ENCODE measurements at places on chromosomes 3 and 15. TPM values are rescaled to one million over a fixed set of nuclear protein-coding genes. Genes with fewer than 3 reads are reported as not detected.

LRRC57 gene
- polyA plus RNA-seq = 7.9 TPM

PLSCR2 gene
- not detected for polyA plus RNA-seq

ROPN1B gene
- not detected for polyA plus RNA-seq

RBP2 gene
- 0.13 TPM for polyA plus RNA-seq

- no peak for DNase-seq
Observed at GRCh38 chr3:115982629-115983028, 359.3 kb downstream of the GAP43 start.

DNA sequence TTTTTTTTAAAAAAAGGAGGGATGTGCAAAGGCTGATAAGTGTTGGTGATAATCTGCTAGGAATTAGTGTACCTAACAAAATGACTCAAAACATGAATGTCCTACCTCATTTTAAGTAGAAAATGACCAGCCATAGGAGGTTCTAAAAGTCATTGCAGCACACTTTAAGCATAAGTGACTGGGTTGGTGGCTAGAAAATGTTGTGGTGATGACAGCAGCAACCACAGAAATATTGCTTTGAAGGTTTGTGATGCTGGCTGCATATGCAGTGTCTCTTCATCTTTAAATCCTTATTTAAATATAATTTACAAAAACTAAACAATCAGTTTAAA lies 55.2 kb downstream of the CMSS1 start:
- DNase-seq = no peak

HHLA2 gene
- polyA plus RNA-seq = 0.12 TPM

- no peak for DNase-seq
Observed at GRCh38 chr3:65401359-65402305, 637.1 kb downstream of the MAGI1 start.

FAM107A gene
- polyA plus RNA-seq = 14.0 TPM

DNA sequence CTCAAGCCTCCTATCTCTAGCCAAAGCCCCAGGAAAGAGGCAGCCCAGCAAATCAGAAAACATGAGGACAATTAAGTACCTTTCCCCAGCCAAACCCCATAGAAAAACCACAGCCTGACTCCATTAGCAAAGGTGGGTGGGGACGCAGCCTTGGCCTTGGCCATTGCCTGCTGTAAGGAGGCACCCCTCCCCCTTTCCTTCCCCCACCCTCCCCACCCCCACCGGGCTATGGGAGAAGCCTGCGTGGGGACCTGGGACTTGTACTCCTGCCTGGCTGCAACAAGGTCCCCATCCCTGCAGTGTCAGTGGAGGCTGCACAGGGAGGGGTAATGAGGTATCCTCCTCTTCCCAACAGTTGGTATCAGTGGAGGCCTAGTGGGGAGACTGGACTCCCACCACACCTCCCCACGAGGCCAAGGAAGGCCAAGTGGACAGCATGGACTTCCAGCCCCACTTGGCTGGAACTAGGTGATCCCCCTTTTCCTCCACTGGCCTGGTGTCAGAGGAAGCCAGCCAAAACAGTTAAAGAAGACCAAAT lies 20.5 kb downstream of the PRR23E start:
- DNase-seq = no peak

- DNase-seq = no peak
Observed at GRCh38 chr3:70982284-70982683, 601.2 kb downstream of the FOXP1 start.

SLC27A2 gene
- 0.10 TPM for polyA plus RNA-seq

IL20RB gene
- polyA plus RNA-seq = 0.39 TPM

DNA sequence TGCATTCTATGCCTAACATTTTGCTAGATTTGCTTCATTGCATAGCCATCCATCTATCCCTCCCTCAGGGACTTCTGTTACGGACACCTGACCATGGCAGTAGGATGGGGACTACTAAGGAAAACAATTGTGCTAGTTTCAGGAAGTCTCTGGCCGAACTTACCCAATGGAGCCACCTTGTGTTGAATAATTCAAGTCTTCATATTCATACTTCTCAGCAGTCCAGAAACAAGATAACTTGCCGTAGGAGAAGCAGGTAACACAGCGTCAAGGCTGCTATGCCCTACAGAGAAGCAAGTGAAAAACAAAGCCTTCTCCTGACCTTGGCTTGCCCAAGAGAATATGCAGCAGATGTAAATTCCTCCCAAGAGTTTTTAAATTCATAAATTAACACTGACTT lies 685.3 kb downstream of the GRM7 start:
- no peak for DNase-seq

SPTBN5 gene
- 0.28 TPM for polyA plus RNA-seq

GRCh38 chr3:93910097-93910496 lies 63.6 kb downstream of the PROS1 start:
- no peak for DNase-seq

KCNH8 gene
- polyA plus RNA-seq = 0.17 TPM

GOLGA8A gene
- polyA plus RNA-seq = 113 TPM

IL17RD gene
- polyA plus RNA-seq = 10.7 TPM

All from ovary (tissue), 10 donors.